Activated T-helper 2 cell treated with anti-CD3 and anti-CD28 coated beads, Interferon-gamma antibody, Interleukin-2, Interleukin-4, amounts not matched to agents 10 μg/mL and 5 μg/mL and 100 μg/mL, durations not matched to agents 14 hours and 24 hours and 36 hours (primary cell): ENCODE measurements at places on chromosomes 16 and 17.

DNA sequence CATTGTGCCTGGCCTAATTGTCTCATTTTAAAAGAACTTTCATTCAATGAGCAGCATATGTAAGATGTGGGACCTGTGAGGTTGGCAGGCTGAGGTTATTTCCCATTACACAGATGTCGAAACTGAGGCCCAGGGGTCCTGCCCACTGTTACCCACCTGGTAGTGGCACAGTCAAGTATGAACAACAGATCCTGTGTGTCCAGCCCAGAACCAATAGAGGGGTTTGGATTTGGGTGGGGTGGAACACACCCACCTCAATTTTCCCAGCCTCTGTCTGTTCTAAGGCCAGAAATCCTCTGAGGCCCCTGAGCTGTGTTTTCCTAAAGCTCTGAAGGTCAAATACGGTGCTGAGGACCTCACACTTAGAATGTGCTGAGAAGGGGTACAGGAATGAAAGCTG lies 179.5 kb downstream of the XYLT1 start:
- DNase-seq, result no peak

DNA sequence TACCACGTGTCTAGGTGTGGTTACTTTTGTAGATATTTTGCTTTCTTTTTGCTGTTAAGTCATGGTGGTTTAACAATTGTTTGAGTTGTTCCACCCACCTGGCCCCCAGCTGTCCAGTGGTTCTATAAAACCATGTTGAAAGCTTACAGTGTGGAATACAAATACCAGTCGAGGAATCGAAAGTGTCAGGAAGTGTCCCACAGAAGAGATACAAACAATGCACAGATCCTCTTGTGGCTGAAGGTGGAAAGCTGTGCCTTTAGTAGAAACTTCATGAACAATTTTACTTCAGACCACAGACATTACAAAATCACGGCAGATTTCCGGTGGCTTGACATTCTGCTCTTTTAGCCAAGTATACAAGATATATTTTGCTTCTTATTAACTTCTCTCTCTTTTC lies 782.4 kb upstream of the SOX9 start:
- no peak for DNase-seq

DNA sequence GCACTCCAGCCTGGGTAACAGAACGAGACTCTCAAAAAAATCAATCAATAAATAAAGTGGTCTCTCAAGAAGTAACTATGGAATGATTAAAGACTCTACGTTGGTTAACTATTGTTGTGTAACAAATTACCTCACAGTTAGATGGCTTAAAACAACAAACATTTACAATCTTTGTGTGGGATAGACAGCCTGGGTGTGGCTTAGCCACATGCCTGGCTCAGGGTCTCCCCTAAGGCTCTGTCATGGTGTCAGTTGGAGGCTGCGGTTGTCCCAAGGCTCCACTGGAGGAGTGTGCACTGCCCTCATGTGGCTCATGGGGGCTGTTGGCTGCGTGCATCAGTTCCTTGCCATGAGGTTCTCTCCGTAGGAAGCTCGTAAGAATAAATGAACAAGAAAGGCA lies 294.5 kb downstream of the SNX29 start:
- DNase-seq, result no peak

DNA sequence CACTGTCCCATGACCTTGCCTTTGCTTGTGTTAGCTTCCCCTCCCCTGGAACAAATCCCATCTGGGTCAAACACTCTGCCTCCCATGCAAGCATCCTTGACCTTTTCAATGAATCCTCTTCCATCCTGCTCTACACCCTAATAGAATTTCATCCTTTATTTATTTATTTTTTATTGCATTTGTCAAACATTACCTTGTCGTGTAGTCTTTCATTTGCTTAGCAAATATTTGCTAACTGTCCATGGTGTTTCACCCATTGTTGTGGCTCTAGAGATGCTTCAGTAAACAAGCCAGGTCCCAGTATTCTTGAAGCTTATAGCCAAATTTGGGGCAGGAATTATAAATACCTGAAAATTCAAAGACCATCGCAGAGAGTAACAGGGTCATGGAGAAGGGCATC lies 51.0 kb upstream of the MRTFB start:
- DNase-seq, result no peak

DNA sequence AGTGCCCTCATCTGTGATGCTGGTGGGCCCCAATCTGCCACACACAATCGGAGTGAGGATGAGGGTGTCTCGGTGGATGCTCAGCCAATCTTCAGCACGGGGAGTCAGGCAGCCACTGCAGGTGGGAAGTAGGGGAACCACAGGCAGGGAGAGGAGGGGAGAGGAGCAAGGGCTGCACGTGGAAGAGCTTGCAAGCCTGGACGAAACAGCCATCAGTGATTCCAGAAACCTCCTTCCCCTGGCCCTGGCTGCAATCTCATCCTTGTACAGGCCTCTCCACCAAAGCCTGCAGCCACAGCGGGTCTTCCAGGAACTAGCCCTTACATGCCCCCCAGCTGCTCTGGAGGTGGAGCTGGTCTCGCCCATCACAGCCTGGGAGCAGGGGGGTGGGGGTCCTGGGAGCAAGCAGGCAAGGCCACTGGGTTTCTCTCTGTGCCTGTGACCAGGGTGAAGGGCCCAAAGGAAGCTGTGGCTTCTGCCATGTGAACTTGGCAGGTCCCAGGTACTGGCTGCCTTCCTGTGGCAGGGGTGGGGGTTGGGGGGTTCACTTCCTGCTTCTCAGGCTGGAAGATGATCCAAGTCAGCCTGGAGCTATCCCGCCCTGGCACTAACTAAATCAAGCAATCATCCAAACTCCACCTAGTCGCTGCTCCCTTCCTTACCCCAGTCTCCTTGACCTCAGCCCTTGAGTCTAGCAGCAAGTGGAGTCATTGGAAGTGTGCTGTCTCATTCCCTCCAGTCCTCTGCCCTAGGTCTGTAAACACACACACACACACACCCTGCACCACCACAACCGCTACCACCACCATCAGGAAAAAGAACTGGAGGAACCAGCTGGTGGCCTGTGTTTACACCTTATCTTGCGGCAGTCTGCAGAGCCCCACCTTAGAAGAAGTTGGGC lies 29.4 kb upstream of the MLKL start:
- DNase-seq, result no peak

GRCh38 chr17:63696381-63696961 lies 3.5 kb downstream of the LIMD2 start:
- DNase-seq, result no peak

DNA sequence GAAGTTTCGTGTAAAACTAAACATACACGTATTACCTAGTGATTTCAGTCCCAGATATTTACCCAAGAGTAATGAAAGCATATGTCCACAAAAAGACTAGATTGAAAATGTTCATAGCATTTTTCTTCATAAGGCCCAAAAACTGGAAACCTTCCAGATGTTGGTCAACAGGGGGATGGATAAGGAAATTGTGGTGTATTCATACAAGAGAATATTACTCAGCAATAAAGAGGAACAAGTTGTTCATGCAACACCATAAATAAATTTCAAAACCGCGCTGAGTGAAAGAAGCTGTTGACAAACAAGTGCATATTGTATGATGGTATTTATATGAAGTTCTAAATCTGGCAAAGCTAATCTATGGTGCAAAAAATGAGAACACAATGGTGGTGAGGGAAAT lies 54.1 kb upstream of the NFAT5 start:
- DNase-seq, result no peak

DNA sequence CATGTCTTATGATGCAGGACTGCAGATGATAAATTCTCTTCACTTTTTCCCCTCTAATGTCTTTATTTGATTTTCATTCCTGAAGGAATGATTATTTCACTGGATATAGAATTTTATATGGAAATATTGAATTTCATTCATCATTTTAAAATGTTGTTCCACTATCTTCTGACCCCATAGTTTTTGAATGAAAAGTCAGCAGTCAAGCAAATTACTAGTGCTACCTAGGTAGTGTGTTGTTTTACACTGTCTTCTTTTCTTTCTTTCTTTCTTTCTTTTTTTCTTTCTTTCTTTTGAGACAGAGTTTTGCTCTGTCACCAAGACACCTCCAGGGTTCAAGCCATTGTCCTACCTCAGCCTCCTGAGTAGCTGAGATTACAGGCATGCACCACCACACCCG lies 76.9 kb downstream of the WSB1 start:
- no peak for DNase-seq
